Stimulated activated CD8-positive, alpha-beta memory T cell treated with anti-CD3 and anti-CD28 coated beads, Interleukin-7, amount 100 ng/mL, for 48 hours (primary cell): ENCODE measurements at places on chromosomes 7 and 10.
A peak's percentile ranks its signal among the peaks of the same experiment; 100 is the strongest.

DNA sequence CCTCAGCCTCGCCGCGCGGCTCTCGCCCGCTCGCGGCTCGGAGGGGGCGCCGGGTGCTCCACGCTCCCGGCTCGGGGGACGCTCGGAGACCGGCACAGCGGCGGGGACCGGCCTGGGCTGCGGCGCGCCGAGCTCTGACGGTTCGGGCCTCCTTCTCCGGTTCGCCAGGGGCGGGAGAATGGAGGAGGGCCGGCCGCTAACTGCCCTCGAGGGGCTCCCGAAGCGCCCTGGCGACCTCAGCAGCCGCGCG, 232 bp upstream of the GRID1 start:
- no peak for DNase-seq

DNA sequence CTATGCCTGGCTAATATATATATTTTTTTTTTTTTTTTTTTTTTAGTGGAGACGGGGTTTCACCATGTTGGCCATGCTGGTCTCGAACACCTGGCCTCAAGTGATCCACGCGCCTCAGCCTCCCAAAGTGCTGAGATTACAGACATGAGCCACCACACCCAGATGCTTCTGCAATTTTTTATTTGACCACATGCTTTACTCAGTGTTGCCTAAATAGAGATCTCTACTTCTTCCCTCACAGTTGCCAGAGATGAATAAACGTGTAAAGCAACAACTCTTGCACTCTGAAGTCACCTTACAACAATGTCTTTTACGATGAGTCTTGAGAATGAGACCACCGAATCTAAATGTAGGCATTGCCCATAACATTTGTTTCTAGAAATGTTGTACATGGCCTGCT, 107.9 kb upstream of the FRMD4A start:
- no peak for DNase-seq

GRCh38 chr10:116853701-116854100, 4.4 kb downstream of the ENO4 start:
- no peak for DNase-seq

DNA sequence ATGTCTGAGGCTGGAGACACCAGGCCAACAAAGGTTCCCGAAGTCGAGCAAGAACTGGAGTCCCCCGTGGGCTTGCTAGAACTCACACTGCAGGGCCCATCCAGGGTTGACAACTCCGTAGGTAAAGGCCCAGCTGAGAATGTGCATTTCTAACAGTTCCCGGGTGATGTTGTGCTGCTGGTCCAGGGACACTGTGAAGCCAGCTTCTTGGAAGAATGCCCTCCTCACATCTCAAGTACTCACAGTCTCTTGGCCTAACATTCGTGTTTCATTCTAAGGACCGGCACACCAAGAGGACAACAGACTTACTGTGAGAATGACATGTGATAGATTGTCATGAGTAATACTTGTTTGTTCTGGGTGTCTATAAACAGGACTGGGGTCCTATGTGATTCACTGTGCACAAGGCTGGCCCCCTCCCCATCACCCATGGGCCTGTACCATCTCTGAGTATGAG, 682.3 kb upstream of the IGFBP3 start:
- DNase-seq: no peak

DNA sequence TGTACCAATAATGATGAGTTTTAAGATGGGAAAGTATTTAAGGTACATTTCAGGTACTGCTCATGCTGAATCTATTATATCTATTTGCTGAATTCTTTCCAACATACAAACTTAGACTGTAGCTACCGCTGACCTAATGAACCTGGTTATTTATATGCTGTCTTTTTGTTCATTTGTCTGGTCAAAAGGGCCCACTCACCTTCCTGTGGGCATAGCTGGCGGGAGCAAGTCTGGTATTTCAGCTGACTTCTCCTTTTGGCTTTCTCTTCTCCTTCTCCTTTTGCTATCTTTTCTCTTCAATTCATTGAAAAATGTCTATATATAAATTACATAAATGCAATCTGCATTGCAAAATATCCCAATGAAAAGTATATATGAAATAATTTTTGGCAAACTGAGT, 9.5 kb downstream of the PLXDC2 start:
- no peak for DNase-seq

DNA sequence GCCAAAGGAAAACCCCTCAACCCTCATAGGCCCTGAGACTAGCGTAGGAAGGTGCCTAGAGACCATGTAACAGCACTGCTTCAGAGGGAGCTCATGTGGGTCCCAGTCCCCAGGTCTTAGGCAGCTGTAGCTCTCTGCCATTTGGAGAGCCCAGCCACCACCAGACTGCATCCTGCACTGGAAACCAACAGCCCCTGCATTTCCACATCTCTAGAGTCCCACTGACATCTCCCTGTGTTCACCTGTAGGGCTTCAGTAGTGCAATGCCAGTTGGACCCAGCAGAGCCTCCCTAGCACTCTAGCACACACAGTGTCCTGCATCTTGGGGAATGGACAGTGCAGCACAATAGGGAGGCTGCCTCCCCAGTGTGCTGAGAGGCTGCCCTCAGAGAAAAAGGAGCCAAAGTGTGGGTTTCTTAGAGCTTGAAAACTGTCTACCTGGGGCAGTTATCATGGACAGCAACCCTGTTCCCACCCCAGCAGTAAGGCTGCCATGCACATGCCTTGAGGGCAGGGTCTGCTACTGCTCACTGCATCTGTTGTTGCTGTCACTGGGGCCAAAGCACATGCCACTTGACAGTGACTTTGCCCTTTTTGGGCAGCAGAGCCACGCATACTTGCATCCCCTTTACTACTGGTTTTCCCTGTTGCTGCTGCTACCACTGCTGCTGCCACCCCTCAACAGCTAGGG, 46.7 kb upstream of the ANTXRL start:
- DNase-seq: no peak

GRCh38 chr10:69089638-69090599, 2.0 kb downstream of the SRGN start:
- DNase-seq: peak; percentile 52

- no peak for DNase-seq
Measured at GRCh38 chr7:135181929-135182678, 11.6 kb upstream of the CYREN start.

DNA sequence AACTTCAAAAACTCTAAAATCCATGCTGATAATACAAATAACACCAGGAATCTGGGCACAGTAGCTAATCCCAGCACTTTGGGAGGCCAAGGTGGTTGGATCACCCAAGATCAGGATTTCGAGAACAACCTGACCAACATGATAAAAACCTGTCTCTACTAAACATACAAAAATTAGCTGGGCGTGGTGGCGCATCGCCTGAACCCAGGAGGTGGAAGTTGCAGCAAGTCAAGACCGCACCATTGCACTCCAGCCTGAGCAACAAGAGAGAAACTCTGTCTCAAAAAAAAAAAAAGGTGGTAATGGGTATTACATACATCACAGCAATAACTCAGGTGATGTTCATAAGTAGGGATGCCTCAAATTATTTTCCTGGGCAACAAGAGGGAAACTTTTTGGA, 315.0 kb upstream of the MEOX2 start:
- DNase-seq: no peak

DNA sequence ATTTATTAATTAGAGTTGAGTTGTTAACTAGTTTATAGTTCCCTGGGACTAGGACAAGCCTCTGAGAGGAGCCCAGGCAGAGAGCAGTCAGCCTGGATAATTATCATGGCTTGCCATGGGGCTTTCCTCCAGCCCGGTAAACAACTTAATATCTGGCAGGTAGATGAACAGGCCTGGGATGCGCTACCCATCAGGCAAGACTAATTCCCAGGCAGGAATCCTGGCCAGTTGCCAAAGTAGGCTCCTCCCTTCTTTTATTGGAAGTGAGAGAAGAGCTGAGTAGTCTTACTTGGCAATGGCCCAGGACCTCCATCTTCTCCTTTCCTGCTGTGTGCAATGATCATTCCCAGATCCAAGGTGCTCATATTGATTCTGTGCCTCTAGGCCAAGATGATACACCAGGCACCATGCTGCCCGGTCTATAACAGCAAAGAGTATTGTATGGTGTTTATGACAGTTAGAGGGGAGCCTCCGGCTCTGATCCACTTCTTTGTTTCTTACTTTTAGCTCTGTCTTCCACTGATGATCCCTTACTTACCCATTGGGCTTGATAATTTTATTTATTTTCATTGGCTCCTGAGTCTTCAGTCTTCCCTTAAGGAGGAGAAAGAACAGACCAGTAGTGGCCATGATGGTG, 408.7 kb downstream of the REEP3 start:
- no peak for DNase-seq

- no peak for DNase-seq
Measured at GRCh38 chr7:12470930-12471329, 67.3 kb upstream of the VWDE start.

DNA sequence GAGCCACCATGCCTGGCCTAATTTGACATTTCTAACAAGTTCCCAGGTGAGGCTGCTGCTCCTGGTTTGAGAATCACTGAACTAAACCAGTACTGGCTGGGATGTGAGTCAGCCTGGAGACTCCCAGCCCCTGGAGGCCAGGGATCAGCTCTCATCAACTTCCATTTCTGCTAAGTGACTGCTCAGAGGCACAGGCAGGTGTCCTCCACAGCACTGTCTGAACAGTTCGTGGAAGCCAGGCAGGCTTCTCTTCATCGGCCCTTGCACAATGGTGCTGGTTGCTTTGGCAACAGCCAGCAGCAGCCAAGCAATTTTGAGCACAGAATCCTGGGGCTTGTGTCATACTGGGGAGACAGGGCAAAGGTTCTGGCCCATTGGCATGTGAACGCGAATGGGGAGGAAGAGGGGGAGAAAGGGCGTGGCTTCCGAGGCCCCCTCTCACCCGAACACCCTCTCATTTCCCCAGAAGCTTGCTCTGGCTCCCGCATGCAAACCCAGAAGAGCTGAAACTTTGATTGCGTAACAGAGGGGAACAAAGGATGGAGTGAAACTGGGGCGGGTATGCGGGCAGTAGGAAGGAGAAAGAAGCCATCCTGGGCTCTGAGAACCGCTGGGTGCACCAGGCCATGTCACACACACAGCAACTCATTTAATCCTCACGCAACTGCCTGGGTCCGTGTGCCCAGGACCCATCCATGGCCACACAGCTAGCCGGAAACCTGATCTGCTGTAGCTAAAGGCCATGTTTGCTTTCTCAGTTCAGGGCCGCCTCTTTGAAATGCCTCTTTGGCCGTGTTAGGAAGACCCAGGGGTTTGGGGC, 9.0 kb upstream of the POR start:
- DNase-seq: no peak

DNA sequence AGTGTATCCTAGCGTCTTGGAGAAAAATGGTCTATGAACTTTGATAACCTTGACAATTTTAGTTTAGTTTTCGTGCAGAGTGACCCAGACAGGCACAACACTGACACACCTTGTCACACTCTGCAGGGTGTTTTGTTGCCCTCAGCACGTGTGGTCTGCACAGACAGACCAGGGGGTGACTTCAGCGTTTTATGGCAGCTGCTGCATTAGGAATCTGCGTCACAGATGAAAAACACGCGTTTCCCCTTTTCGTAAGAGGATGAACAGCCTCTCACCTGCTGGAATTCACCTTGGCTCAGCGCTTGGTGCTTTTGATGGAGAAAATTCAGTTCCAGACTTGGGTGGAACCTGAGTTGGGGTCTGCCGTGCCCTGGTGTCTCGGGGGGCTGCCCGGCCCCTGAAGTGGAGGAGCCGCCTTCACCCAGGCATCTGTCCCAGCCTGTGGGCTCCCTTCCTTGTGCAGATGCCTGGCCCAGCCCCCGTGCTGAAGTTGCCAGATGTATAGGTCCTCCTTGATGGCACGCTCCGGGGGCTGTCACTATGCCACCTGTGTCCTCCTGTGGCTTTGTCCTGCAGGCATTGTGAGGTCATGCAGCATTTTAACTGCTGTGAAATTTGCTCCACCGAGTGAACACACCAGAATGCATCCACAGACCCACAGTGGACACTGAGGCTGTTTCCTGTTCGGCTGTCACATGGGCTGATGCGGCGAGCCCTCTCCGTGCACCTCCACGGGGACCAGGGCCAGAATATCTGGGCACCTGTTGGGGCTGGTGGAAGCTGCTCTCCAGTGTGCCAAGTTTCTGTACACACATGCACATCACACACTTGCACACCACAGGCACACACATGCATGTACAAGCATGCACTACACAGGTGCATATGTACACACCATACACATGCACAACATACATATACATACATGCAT, 18.3 kb downstream of the INPP5A start:
- DNase-seq: no peak

GRCh38 chr10:73908853-73909539, 1.9 kb upstream of the PLAU start:
- no peak for DNase-seq

DNA sequence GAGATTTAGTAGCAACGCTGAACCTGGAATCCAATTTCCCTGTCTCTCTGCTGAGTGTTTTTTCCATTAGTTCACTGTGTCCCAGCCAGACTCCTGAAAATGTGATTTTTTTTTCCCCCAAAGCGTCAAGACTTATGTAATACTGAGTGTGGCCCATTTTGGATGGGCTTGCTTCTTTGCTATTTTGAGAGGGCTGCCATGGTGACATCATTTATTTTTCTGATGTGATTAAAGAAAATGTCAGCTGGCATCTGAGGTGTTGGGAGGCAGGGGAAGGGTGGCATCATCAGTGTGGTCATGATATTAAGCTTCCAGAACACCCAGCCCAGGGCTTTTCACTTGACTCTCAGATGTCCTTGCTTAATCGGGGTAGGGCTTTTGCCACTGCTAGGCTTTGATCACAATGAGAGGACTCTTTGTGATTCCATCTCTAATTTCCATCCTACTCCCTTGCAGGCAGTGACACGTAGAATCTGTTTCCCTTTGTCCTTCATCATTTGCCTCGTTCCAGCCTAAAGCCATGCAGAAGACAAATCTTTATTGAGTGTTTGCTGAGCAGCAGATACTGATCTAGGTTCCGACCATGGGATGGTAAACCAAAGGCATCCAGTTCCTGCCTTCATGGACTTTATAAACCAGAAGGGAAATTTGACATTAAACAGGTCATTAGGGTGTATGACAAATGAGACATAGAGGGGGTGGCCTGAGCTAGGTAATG, 7.4 kb downstream of the ZNF365 start:
- DNase-seq: no peak

GRCh38 chr10:58806323-58806722, 293.7 kb downstream of the BICC1 start:
- no peak for DNase-seq

DNA sequence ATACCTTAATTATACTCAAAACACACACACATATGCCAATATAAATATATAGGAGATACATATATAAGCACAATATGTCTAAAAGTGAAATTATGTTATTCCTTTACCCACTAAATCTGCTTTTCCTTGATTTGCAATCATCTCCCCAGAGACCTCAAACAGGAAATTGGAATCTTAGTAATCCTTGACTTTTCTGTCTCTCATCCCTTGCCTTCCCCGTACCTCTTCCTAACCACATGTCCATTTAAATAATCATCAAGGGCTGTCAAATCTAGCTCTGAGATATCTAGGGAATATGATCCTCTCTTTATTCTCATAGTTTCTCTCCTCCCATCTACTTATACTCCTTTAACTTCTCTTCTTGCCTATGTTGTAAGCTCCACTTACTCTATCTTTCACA, 336.6 kb downstream of the HGF start:
- no peak for DNase-seq

- DNase-seq: no peak
Measured at GRCh38 chr10:58743466-58744115, 230.9 kb downstream of the BICC1 start.
